ENCODE measurements at places on chromosomes 1 and 21.

DNA sequence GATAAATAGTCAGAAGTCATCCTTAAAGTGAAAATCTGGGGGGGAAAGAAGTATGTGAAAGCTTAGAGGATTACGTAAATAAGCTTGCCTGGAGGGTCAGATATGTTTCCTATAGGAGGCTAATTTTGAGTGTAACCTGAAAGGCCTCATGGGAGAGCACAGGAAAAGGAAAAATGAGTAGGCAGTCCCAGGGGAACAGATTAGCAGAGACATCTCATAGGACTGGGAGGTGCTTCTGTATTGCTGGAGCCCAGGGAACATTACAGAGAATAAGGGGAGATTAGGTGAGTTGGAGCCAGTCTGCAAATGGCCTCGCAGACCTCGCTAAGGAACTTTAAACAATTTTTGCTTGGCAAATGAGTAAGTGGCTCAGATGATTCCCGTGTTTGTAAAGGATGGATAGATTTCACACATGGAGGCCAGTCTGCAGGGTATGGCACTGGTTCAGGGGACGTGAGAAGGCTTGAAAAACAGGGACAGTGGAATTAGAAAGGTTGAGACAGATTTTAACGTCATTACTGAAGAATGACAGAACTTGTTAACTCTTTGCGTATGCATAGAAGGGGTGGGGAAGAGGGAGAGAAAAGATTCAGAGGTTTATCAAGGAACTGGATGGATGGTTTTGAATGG lies 149.1 kb downstream of the GREM2 start:
- DNase-seq, result no peak

DNA sequence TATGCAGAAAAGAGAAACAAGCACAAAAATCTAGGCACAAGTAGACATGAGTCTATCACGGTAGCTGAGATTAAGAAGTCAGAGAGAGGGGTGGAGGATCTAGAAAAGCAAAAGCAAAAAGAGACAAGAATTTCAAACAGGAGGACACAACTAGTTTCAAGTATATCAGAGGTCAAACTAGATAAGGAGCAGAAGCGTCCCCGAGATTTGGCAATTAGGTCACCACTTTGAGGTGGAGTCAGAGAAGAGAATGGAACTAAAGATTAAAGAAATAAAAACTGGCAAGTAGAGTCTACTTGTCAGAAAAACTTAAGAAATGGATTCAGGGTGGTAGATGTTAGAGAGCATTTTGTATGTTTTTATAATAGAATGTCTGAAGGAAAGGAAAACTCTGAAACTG lies 2.3 kb downstream of the SF3B4 start:
- DNase-seq, result no peak

DNA sequence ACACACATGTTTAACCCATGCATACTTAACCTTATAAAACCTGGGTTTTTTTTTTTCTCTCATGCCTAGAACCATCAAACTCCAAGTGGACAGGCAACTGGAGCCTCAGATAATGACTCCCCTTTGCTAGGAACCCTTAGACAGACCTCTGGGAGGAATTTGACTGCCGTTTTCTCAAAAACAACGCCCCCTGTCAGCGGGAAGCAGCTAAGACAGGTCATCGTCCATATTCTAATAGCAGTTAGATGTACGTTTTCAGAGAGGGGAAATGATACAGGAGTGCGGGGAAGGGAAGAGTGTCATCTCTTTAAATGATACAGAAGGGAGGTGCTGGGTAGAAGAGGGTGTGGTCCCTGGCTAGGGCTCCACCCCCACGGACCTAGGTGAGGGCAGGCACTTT lies 34.7 kb downstream of the LRRC3 start:
- DNase-seq, result no peak

GRCh38 chr1:1344655-1345361 lies 4.4 kb downstream of the DVL1 start:
- DNase-seq, result no peak

- no peak for DNase-seq
Measured at GRCh38 chr1:208369658-208370057, 125.5 kb upstream of the PLXNA2 start.

DNA sequence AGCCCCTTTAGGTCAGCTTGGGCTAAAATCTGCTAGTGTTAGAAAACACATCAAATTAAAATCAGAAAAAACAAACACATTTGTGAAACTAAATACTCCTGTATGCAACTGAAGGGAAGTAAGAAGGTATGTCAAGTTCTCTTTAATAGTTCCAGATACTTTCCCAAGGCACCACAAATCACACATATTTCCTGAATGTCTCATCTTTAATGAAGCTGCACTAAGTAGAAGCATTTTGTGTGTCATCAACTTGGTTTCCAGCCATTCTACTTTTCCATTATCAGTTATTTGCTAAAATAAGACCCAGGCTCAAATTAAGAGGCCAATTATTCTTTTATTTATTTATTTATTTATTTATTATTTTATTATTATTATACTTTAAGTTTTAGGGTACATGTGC lies 34.7 kb downstream of the CRB1 start:
- no peak for DNase-seq

DNA sequence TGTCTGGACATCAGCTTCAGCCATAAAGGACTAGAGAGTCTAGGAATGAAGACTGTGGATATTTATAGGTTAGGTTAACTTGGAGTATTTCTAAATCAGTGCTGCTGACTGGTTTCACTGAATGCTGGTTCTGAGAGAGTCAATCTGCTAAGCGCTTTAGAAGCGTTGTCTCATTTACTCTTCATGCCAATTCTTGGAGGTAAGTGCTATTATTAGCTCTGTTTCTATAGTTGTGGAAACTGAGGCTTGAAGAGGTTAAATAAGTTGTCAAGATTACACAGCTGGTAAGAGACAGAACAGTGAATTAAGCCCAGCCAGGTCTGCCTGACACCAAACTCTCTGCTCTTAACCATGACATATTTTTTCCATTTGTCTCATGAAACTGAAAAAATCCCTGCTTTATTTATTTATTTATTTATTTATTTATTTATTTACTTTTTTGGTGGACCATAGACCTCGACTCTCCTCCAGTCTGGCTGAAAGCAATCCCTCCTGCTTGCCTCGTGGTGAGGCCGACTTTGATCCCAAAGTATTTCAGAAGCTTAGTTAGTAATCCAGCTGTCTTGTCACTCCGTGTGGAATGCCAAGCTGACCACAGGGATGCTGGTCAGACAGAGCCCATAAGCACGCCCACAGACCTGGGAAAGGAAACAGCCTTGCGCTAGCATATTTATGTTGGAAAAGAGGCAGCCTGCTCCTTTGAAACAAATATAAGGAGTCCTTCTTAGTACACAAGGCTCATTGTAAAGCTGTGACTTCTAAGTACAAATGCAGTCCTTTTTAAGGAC lies 16.9 kb downstream of the NTMT2 start:
- no peak for DNase-seq

DNA sequence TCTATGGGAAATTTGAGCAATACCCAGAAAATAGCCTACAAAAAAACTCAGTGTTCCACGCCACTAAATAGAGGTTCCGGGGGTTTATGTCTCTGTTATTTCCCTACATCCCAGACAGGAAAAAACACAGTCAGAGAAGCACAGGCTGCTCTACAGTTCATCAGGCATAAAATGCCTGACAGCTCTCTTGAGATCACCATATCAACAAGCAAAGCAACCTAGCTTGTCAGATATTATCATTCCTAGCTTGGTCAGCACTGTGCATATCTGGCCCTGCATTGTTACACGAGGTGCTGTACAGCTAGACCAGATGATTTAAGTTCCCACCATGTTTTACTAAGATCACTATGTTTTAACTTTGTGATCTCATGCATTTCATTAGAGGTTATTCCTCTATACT lies 172.6 kb downstream of the PTPRC start:
- no peak for DNase-seq

DNA sequence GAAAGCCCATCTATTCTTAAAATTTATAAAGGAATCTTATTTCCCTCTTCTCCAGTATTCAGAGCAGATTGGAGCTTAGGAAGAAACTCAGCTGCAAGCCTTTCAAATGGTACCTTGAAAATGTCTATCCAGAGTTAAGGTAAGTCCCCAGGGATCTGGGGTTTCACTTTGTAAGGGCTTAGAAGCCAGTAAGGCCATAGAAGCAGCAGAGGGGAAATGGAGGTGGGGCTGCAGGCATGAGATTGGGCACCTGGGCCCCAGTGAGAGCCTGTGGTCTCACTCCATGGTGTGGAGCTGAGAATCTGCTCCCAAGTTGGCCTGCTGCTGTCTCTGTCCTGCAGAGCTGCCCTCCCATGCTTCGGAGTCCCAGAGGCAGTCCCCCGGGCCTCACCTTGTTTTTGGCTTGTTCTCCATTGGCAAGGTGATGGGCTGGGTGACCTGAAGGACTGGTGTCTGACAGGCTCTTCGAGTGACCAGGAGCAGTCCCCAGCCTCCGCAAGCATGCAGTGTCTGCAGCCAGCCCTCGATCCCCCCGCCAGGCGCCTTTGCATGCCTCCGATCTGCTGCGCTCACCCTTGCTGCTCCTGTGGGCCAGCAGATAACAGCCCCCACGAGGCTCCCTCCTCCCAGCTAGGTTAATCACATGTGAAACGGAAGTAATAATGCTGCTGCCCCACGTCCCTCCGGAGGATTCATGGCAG lies 163.1 kb downstream of the PGBD5 start:
- no peak for DNase-seq

DNA sequence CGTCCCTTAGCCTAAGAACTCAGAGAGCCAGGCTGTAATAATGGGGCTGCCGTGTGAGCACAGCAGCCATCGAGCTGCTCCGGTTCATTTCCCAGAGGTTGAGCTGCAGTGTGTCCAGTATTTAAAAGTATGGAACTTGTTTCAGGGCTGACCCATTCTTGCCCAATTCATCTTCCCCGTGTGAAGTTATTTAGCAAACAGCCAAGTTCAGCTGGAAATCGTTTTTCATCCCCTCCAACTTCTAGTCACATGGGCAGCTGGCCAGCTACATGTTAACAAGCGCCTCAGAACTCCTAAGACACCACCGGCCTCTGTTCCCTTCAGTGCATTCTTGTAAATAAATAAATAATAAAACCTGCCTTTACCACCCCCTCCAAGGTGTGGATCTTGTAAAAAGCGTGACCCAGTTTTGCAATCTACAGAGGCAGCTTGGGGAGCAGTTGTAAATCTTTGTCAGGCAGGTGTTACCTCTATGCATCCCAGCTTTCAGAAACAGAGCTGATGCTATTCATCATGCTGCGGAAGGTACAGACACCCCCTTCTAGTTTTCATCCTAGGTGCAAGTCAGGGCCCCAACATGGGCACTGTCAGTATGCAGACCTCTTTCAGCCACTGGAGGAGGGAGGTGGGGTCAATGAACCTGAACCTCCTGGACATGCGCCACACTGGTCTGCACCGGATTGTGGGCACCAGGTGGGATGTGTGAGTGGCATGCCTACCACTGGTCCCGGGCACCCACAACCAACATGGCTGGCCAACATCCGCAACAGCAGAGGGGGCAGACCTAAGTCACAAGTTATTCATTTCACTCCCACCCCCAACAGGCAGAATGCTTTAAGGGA lies 18.7 kb upstream of the KNCN start:
- no peak for DNase-seq

- no peak for DNase-seq
Measured at GRCh38 chr21:34650861-34651431, 17.8 kb upstream of the CLIC6 start.

GRCh38 chr21:43025636-43026180 lies 49.9 kb downstream of the CBS start:
- DNase-seq, result no peak

DNA sequence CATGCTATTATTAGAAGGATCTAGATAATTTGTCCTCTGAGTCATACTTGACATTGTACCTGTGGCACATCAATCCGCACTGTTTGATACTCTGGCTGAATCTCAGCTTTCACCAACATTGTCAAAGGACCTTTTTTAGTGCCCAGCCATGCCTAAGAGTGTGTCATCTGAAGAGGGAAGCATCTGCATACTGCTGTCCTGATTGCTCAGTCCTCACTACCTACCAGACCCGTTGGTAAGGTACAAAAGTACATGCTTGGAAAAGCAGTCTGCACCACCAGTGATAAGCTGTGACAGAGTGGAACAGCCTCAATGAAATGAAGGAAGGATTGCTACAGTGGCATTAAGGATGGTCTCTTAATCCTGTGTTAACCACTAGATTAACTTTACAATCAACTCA lies 17.1 kb downstream of the SYNC start:
- DNase-seq, result no peak

- no peak for DNase-seq
Measured at GRCh38 chr21:26784974-26785373, 60.2 kb downstream of the ADAMTS1 start.

DNA sequence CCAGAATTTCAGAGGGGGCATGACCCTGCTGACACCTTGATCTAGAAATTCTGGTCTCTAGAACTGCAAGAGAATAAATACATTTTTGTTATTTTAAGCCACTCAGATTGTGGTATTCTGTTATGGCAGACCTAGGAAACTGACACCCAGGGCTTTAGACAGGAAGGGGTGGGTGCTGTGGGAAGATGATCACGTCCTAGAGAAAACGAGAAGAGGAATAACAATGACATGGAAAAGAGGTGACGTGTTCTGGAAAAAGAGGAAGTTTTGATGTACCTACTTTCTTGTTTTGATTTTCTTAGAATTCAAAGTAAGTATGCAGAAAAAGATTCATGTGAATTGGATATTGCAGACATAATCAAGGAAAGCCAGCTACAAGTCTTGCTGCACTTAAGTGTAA lies 232.9 kb upstream of the RUNX1 start:
- DNase-seq, result no peak

DNA sequence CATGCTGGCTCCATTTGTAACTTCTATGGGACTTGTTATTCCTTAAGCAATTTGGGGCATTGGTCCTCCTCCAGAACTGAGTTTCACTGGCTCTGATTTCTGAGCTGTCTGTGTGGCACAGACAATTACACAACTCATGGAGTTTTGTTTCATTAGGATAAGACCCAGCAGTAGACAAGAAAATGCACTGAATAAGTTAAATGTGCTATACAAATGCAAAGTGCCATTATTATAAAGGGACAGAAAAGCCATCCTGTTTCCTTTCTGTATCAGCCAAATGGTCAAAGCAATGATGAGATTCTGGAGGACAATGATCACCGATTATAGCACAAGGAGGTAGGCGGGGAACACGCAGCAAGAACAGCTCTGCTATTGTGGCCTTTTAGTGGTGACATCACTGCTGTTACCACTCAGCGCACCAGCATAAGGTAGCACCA lies 81.9 kb downstream of the CNIH3 start:
- no peak for DNase-seq

GRCh38 chr1:203769505-203770343 lies 4.7 kb downstream of the LAX1 start:
- DNase-seq, result no peak
